ENCODE measurements at places on chromosomes 3 and 15. TPM values are rescaled to one million over a fixed set of nuclear protein-coding genes. Genes with fewer than 3 reads are reported as not detected.

The APEH gene
- 110 TPM for total RNA-seq

The TM4SF18 gene
- total RNA-seq: under 0.01 TPM

The NR2E3 gene
- not detected for total RNA-seq

The GOLGA6L7 gene
- not detected for total RNA-seq

The CFAP100 gene
- total RNA-seq: not detected

The ROBO2 gene
- 0.45 TPM for total RNA-seq

The CD276 gene
- total RNA-seq: 91.6 TPM

The HDAC11 gene
- 11.6 TPM for total RNA-seq

The PRTG gene
- total RNA-seq: 4.2 TPM

The CFAP44 gene
- 0.17 TPM for total RNA-seq

The STX19 gene
- total RNA-seq: not detected

All from bronchus fibroblast of lung (primary cell).